ENCODE measurements at places on chromosomes 2 and 18. TPM values are rescaled to one million over a fixed set of nuclear protein-coding genes. Genes with fewer than 3 reads are reported as not detected.

CCDC150 gene
- total RNA-seq = 0.97 TPM

SLC4A3 gene
- 503 TPM for total RNA-seq

KIF5C gene
- 1.2 TPM for total RNA-seq

SCN7A gene
- total RNA-seq = 27.7 TPM

SERPINB12 gene
- total RNA-seq = not detected

ZEB2 gene
- 81.0 TPM for total RNA-seq

SOX11 gene
- 0.81 TPM for total RNA-seq
